Mammary epithelial cell (primary cell): ENCODE measurements at places on chromosomes 1 and 21. TPM values are rescaled to one million over a fixed set of nuclear protein-coding genes. Genes with fewer than 3 reads are reported as not detected.
A peak's percentile ranks its signal among the peaks of the same experiment; 100 is the strongest.

Gene TRIM67
- not detected in 2 replicates for total RNA-seq

GRCh38 chr1:20198918-20199317, 12.6 kb upstream of the PLA2G2C start:
- DNase-seq: no peak

- DNase-seq: no peak
Observed at GRCh38 chr1:230427094-230427876, 1.2 kb upstream of the PGBD5 start.

Gene FCRL2
- total RNA-seq: not detected in 2 replicates

- no peak for DNase-seq
Observed at GRCh38 chr1:233566886-233567285, 47.0 kb upstream of the KCNK1 start.

GRCh38 chr1:113109908-113110554, 37.0 kb downstream of the LRIG2 start:
- DNase-seq: peak; percentile 35

DNA sequence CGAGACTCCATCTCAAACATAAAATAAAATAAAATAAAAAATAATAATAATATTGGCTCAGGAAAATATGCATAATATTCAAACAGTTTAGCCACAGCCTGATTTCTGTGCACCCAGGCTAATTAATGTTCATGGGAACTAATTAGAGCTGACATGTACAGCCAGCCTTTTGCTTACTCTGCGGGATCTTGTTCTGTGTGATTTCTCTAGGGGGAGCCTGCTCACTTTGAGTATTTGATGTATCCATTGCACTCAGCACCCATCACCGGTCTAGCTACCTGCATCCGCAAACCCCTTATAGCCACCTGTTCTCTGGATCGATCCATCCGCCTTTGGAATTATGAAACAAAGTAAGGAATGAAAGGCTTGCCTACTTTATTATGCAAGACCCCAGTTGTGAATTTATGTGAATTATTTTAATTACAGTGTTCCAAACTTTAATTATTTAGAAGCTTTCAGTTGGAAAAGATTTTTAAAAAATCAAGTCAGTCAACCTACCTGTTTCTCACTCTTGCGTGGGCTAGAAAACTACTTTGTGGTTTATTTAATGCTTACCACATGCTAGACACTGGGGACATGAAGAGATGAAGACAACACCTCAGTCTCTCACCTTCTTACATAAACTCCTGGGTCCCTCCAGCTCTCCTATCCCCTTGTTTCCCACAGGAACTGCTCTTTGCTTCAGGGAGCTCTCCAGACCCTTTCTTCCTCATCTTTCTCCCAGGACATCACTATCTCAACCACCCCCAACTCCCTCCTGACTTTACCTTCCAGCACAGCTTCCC, 25.4 kb downstream of the CFAP57 start:
- DNase-seq: no peak
